T-cell (primary cell): ENCODE measurements at places on chromosomes 2 and 18. TPM values are rescaled to one million over a fixed set of nuclear protein-coding genes. Genes with fewer than 3 reads are reported as not detected.

DNA sequence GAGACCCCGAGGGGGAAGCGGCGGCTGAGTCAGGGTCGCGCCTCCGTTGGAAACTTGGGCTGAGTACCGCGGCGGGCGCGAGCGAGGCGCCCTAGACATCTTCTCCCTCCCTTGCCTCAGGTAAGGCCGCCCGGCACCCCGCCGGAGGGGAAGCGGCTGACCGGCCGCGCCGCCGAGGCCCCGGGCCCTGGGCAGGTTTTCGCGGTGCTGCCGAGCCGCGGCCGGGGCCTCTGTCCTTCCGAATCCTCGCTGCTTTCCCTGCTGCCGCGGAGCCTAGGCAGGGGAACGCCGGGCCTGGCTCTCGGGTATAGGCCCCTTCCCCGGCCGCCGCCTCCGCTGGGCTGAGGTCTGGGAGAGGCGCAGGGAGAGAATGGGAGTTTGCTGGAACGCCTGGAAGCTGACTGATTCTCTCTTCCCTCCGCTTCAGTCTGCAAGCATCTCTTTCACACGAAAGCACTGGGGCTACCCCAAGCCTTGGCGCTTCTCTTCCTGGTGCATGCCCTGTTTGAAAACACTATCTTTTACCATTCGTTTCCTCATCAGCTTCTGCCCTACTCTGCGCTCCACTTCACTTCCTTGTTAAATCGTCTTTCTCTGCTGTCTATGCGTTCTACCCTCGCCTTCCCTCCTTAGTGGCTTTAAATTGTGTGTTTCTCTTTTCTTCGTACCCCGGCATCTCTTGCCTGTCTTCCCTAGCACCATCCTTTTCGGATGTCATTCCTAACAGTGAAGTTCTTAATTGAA, 652 bp downstream of the PPM1B start:
- peak overlapping the region; percentile 88 for H3K4me3 ChIP-seq
- H3K27ac ChIP-seq = peak overlapping the region; percentile 87
- peak; percentile 49 for DNase-seq
- no peaks in the 10 kb centered on the region for H3K27me3 ChIP-seq
- peaks cover 17% of the 10 kb centered on the region for H3K4me1 ChIP-seq
- no peaks in the 10 kb centered on the region for H3K36me3 ChIP-seq

- H3K27ac ChIP-seq = no peak overlapping the region
- H3K36me3 ChIP-seq = no peaks in the 10 kb centered on the region
- no peak for DNase-seq
- no peaks in the 10 kb centered on the region for H3K27me3 ChIP-seq
- H3K4me3 ChIP-seq = no peak overlapping the region
Observed at GRCh38 chr18:43533371-43533770, 256.1 kb upstream of the SYT4 start.

Gene C18orf54
- total RNA-seq = 1.3 TPM

Gene FHOD3
- total RNA-seq = not detected

Gene LYG2
- total RNA-seq = not detected

- no peak overlapping the region for H3K4me3 ChIP-seq
- H3K27ac ChIP-seq = no peak overlapping the region
- no peaks in the 10 kb centered on the region for H3K27me3 ChIP-seq
- DNase-seq = no peak
Observed at GRCh38 chr2:155815851-155816250, 516.7 kb downstream of the NR4A2 start.

Gene HPCAL1
- total RNA-seq = 83.2 TPM

DNA sequence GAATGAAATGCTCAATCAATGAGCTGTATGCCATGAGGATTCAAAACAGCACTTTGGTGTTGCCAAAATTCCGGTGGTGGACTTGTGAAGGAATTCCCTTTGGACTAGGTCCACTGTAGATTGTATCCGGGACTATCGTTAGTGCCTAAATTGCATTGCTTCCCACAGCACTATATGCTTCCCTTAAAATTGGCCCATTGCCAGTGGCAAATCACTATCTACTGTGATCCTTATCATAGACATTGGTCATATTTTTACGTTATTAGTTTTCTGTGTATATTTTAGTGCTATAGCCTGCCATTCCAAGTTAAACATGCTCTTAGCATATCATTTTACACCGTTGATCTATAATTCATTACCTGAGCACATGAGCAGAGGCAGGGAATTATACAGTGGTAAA, 1.7 kb downstream of the PJVK start:
- peaks cover 8% of the 10 kb centered on the region for H3K36me3 ChIP-seq
- H3K4me1 ChIP-seq = peaks cover 27% of the 10 kb centered on the region
- H3K27me3 ChIP-seq = no peaks in the 10 kb centered on the region
- no peak for DNase-seq

DNA sequence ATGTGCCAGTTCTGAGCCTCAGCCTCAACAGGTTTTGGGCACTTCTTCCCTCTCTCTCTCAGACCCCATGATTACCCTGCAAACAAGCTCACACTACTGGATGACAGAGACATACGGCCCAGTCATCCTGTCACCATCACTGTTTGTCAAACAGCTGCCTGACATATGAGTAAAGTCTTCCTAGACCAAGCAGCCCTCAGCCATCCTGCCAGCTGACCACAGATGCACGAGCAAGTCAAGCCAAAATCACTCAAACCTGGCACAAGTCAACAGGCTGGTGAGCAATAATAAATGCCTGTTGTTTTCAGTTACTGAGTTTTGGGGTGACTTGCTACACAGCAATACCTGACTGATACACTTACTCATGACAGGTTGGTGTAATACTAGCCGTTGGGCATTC, 75.5 kb upstream of the KLF7 start:
- H3K36me3 ChIP-seq = no peaks in the 10 kb centered on the region
- H3K4me3 ChIP-seq = no peak overlapping the region
- no peaks in the 10 kb centered on the region for H3K27me3 ChIP-seq
- peaks cover 23% of the 10 kb centered on the region for H3K4me1 ChIP-seq

DNA sequence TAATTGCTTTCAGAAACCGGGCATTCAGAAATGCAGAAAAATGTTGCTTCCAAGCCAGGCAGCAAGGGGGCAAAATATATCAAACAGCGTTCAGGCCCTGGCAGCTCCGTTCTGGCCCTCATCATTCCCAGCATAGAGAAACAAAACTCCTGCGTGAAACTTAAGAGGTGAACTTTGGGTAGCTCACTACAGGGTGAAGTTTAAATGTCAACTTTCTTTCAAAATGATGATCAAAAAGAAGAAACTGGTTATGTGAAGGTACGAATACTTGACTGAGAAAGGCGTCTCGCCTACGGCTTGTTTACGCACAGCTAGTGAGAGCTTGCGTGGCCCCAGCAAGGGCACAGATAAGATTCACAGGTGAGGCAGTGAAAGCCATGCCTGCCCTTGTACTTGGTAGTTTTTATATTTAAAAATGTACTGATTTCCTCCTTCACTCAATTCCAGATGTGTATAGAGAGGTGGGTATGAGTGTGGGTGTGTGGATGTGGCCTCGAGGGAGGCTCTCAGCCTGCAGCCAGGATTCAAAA, 127.5 kb downstream of the NFATC1 start:
- H3K4me1 ChIP-seq = peaks cover 86% of the 10 kb centered on the region
- no peaks in the 10 kb centered on the region for H3K27me3 ChIP-seq
- H3K4me3 ChIP-seq = peak overlapping the region; percentile 53
- H3K36me3 ChIP-seq = peaks cover 4% of the 10 kb centered on the region

Gene CENPA
- total RNA-seq = 1.9 TPM

DNA sequence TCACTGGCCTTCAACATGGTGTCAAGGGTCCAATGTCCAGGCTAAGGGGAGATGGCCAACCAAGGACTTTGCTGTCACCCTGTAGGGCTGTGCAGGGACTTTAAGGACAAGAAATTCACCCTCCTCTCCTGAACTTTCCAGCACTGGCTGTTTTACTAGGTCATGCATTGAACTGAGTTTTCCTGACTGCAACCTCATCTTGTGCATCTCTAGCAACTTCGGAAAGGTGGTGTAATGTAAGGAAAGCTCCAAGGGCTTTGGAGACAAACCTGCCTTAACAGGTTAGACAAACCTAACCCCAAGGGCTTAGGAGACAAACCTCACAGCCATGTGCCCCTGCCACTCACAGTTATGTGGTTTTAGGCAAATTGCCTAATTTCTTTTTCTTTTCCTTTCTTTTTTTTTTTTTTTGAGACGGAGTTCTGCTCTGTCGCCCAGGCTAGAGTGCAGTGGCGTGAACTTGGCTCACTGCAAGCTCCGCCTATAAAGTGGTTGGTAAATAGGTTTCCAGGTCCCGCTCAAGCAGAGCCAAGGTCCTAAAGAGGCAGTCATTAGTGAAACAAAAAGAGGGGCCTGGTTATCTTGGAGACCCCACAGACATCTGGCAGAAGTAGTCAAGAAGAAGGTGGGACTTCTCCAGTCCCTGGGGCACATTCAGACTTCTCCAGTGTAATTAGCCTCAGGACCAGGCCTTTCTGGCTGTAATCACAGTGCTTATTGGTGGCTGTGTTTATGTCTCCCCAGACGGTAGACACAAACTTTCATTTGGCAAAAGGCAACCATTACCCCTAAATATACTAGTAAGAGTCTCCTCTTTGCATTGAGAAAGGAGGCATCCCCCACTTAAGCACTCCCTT, 37.6 kb upstream of the PMAIP1 start:
- H3K27ac ChIP-seq = no peak overlapping the region
- no peaks in the 10 kb centered on the region for H3K27me3 ChIP-seq
- no peak for DNase-seq
- no peaks in the 10 kb centered on the region for H3K4me1 ChIP-seq
- no peaks in the 10 kb centered on the region for H3K36me3 ChIP-seq

Gene PRKAG3
- not detected for total RNA-seq

Gene ZNF521
- 0.30 TPM for total RNA-seq

GRCh38 chr2:18262601-18263000, 297.9 kb downstream of the RDH14 start:
- H3K27ac ChIP-seq = no peak overlapping the region
- H3K4me1 ChIP-seq = no peaks in the 10 kb centered on the region
- no peaks in the 10 kb centered on the region for H3K36me3 ChIP-seq
- H3K27me3 ChIP-seq = no peaks in the 10 kb centered on the region
